ENCODE measurements at places on chromosomes 4 and X. TPM values are rescaled to one million over a fixed set of nuclear protein-coding genes. Genes with fewer than 3 reads are reported as not detected.
A peak's percentile ranks its signal among the peaks of the same experiment; 100 is the strongest.

DNA sequence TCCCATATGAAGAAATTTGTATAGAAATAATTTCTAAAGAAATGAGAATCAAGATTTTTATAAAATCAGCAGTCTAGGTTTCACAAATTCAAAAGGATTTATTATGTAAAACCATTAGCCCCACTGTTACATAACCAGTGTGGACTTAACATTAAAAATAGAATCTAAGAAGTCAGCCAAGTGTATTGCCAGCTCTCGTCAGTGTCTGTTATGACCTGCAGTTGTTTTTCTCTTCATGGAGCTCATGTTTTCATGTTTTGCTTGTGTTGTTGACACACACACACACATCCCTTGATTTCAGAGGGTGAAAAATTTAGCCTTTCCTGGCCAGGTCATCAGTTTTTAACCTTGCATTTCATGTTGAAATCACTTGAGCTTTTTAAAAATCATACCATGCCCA, 39.5 kb downstream of the USP38 start:
- DNase-seq: no peak

DNA sequence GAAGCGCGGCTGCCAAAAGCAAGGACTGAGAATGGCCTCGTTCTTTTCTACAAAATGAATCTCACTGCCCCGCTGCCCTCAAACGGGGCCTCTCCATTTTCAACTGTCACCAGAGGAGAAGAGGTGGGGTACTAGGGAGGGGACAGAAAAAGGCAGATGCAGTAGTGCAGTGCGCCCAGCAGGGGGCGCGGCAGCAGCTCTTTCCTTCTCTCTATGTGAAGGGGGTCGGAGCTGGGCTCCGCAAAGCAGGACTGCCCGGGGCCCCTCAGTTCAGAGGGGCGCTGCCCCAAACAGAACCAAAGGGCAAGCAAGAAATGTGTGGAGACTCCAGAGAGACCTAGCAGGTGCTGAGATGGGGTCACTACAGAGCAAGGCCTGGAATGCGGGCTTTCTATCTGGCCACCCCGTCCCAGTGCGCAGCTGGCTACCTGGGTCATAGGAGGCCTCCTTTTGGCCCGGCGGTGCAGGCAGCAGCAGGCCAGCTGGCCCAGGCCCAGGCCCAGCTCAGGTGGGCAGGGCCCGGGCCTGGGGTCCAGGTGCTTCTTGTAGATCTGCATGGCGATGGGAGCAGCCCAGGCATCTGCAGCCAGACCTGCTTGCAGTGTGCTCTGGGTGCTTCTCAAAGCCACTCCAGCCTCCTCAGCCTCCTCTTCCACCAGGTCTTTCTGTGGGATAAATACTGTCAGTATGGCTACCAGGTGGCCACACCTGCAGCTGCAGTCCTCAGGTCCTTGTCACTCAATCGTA, 5.9 kb downstream of the IRAK1 start:
- no peak for DNase-seq

GRCh38 chr4:135166661-135167060, 965.1 kb upstream of the PABPC4L start:
- DNase-seq: no peak

- peak; percentile 47 for DNase-seq
Measured at GRCh38 chr4:19739101-19739651, 512.5 kb upstream of the SLIT2 start.

GRCh38 chr4:3388471-3389232, 53.1 kb upstream of the HGFAC start:
- DNase-seq: peak; percentile 84

- DNase-seq: peak; percentile 84
Measured at GRCh38 chrX:118726887-118727685, at the start of gene IL13RA1. TSS of gene IL13RA1 (plus strand) at chrX:118727606. CDS start at chrX:118727639, 33 bp downstream.

- peak; percentile 4 for DNase-seq
Measured at GRCh38 chrX:80879916-80880315, 70.2 kb upstream of the BRWD3 start.

SYNPO2 gene
- 3.3 TPM for total RNA-seq

GRIA3 gene
- not detected for total RNA-seq
